ENCODE measurements at places on chromosomes 1 and 21. TPM values are rescaled to one million over a fixed set of nuclear protein-coding genes. Genes with fewer than 3 reads are reported as not detected.

The SPRR1A gene
- total RNA-seq = not detected

The EXTL2 gene
- 12.9 TPM for total RNA-seq

The SPTA1 gene
- not detected for total RNA-seq

The NTRK1 gene
- 2.9 TPM for total RNA-seq

The DAB1 gene
- total RNA-seq = 0.09 TPM

The MAP3K21 gene
- total RNA-seq = 2.8 TPM

The SLC1A7 gene
- not detected for total RNA-seq

The ERMAP gene
- total RNA-seq = 3.6 TPM
